Activated naive CD8-positive, alpha-beta T cell treated with anti-CD3 and anti-CD28 coated beads for 36 hours (primary cell): ENCODE measurements at places on chromosomes 2 and 18. TPM values are rescaled to one million over a fixed set of nuclear protein-coding genes. Genes with fewer than 3 reads are reported as not detected.

The DYNC1I2 gene
- 44.1 TPM for total RNA-seq

The VSNL1 gene
- total RNA-seq, result not detected

The LOXL3 gene
- 1.9 TPM for total RNA-seq

The LDLRAD4 gene
- 27.5 TPM for total RNA-seq

The EGR4 gene
- 0.44 TPM for total RNA-seq

The DPP10 gene
- not detected for total RNA-seq

The ABCG8 gene
- total RNA-seq, result not detected

The FHOD3 gene
- total RNA-seq, result not detected

The PROM2 gene
- not detected for total RNA-seq

The DPYSL5 gene
- not detected for total RNA-seq

The CDH2 gene
- total RNA-seq, result 0.10 TPM

The CPSF3 gene
- 83.8 TPM for total RNA-seq

- no peaks in the 10 kb centered on the region for H3K4me1 ChIP-seq
- no peak overlapping the region for H3K4me3 ChIP-seq
- H3K36me3 ChIP-seq, result no peaks in the 10 kb centered on the region
- DNase-seq, result no peak
- no peaks in the 10 kb centered on the region for H3K27me3 ChIP-seq
These were observed 37.9 kb upstream of the GBX2 start for GRCh38 chr2:236205867-236206645.

DNA sequence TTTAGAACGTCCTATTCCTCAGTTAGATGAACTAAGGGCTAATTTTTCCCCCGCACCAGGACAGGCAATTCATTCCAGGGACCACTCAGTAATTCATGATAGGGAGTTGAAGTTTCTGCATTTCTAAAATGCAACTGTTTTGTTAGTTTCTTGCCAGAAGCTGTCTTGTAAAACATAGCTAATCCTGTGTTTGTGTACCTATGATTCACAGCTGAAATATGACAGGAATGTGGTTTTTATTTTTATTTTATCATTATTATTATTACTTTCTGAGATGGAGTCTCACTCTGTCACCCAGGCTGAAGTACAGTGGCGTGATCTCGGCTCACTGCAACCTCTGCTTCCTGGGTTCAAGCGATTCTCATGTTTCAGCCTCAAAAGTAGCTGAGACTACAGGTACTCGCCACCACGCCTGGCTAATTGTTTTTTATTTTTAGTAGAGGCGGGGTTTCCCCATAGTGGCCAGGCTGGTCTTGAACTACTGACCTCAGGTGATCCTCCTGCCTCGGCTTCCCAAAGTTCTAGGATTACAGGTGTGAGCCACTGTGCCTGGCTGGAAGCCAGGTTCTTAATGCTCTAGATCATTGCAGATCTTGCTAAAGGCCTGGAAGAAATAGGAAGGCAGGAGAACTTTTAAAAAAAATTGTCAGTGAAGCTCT is 154.8 kb upstream of the FHL2 start:
- H3K36me3 ChIP-seq, result no peaks in the 10 kb centered on the region
- DNase-seq, result no peak
- H3K27me3 ChIP-seq, result peaks cover 5% of the 10 kb centered on the region
- no peak overlapping the region for H3K4me3 ChIP-seq

DNA sequence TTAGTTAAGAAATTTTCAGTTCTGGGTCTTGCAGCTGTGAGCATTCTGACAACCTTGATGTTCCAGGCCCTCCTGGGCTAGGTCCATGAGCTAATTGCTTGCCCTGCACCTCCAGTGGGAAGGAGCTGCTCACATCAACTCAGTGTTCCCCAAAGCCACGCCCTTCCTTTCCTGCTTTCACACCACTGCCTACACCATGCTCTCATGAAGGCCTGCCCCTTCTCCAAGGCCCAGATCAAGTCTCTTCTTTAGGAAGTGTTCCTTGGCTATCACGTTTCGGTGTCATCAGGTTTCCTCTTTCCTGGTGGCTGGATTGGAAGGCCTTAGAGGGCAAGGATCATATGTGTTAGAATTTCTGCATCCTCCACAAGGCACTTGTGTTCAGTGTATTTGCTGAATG is 18.8 kb downstream of the TMEM127 start:
- H3K4me1 ChIP-seq, result peaks cover 35% of the 10 kb centered on the region
- no peaks in the 10 kb centered on the region for H3K27me3 ChIP-seq
- DNase-seq, result no peak
- H3K36me3 ChIP-seq, result peaks cover 12% of the 10 kb centered on the region
- no peak overlapping the region for H3K27ac ChIP-seq

GRCh38 chr18:23131693-23132319 is 3.5 kb upstream of the CABLES1 start:
- H3K27ac ChIP-seq, result no peak overlapping the region
- no peak overlapping the region for H3K4me3 ChIP-seq
- H3K27me3 ChIP-seq, result peaks cover 35% of the 10 kb centered on the region
- H3K4me1 ChIP-seq, result peaks cover 20% of the 10 kb centered on the region

DNA sequence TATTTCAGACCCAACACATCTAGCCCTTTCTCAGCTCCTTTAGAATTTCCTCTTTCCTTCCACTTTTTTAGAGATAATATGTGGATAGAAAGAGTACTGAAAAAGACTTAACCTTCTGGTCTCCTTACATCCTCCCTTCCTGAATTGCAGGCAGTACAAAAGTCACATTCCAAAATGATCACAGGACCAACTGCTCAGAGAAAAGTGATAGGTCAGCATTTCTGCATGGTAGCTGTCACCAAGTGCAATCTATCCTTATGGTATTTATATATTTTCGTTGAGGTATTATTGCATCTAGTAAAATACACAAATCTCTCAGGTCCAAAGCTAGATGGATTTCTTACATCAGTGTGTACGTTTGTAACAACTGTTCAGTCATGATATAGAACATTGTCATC is 427.5 kb downstream of the LPIN1 start:
- no peaks in the 10 kb centered on the region for H3K27me3 ChIP-seq
- no peak overlapping the region for H3K27ac ChIP-seq

GRCh38 chr2:56918790-56919189 is 735.0 kb downstream of the CCDC85A start:
- no peaks in the 10 kb centered on the region for H3K4me1 ChIP-seq
- no peaks in the 10 kb centered on the region for H3K36me3 ChIP-seq
- H3K4me3 ChIP-seq, result no peak overlapping the region
- H3K27ac ChIP-seq, result no peak overlapping the region

- H3K36me3 ChIP-seq, result no peaks in the 10 kb centered on the region
- H3K4me1 ChIP-seq, result no peaks in the 10 kb centered on the region
- DNase-seq, result no peak
These were observed 121.4 kb downstream of the ASXL3 start for GRCh38 chr18:33699372-33699771.

GRCh38 chr18:48079885-48080284 is 149.4 kb upstream of the SMAD2 start:
- H3K27ac ChIP-seq, result no peak overlapping the region
- H3K4me3 ChIP-seq, result no peak overlapping the region
- H3K27me3 ChIP-seq, result no peaks in the 10 kb centered on the region
- no peaks in the 10 kb centered on the region for H3K36me3 ChIP-seq
- no peaks in the 10 kb centered on the region for H3K4me1 ChIP-seq
- no peak for DNase-seq

DNA sequence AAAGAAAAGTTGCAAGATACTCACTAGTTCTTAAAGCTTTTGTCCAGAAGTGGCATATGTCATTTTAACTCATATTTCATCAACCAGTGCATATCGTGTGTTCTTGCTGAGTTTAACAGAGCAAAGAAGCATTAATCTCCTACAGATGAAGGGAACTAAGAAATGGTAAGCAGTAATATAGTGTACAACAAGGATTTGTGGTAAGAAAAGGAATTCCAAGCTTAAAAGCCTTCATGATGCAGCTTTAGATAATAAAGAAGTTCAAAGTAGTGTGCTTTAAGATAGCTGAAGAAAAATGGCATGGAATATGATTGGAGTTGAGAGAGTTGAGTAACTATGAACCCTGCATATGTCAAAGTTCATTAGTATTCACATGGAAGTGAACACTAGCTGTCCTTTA is 649.8 kb upstream of the FSHR start:
- no peaks in the 10 kb centered on the region for H3K4me1 ChIP-seq
- no peak for DNase-seq
- H3K4me3 ChIP-seq, result no peak overlapping the region
- H3K27me3 ChIP-seq, result no peaks in the 10 kb centered on the region
- H3K27ac ChIP-seq, result no peak overlapping the region

GRCh38 chr2:230453006-230453405 is 37.0 kb downstream of the SP100 start:
- no peaks in the 10 kb centered on the region for H3K27me3 ChIP-seq
- no peak for DNase-seq
- peaks cover 88% of the 10 kb centered on the region for H3K36me3 ChIP-seq

GRCh38 chr2:212538305-212539071 is at the start of gene ERBB4:
Gene ERBB4, minus strand, starts transcription at chr2:212538802. Its CDS starts 272 bp downstream, at chr2:212538530.
- no peak for DNase-seq
- no peak within 1 kb of the TSS for H3K27ac ChIP-seq
- peak within 1 kb of the TSS; percentile 62 for H3K4me3 ChIP-seq
- peaks cover 14% of the 10 kb centered on the region for H3K4me1 ChIP-seq
- H3K27me3 ChIP-seq, result peaks cover 70% of the 10 kb centered on the region

- peaks cover 18% of the 10 kb centered on the region for H3K4me1 ChIP-seq
- peaks cover 24% of the 10 kb centered on the region for H3K27me3 ChIP-seq
- H3K36me3 ChIP-seq, result no peaks in the 10 kb centered on the region
- no peak overlapping the region for H3K4me3 ChIP-seq
- no peak for DNase-seq
These were observed 282.1 kb downstream of the ZNF516 start for GRCh38 chr18:76212960-76213359.

DNA sequence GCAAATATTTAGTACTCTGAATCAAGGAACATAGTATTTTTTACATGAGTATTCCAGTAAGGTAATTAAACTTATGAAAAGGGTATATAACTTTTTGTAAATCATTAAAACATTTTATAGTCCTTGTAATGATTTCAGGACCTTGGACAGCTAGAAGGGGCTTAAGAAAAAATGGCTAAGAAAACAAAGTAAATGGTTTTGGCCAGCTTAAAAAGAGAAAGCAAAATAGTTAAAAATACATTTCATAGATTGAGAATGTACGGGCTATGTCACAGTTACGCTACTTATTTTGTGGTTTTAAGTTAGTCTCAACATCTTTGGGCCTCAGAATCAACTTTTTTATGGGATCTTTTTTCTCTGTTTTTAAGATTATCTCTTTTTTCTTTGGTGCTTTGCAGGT is 26.7 kb downstream of the POLI start:
- no peak for DNase-seq
- no peaks in the 10 kb centered on the region for H3K4me1 ChIP-seq
- H3K4me3 ChIP-seq, result no peak overlapping the region

DNA sequence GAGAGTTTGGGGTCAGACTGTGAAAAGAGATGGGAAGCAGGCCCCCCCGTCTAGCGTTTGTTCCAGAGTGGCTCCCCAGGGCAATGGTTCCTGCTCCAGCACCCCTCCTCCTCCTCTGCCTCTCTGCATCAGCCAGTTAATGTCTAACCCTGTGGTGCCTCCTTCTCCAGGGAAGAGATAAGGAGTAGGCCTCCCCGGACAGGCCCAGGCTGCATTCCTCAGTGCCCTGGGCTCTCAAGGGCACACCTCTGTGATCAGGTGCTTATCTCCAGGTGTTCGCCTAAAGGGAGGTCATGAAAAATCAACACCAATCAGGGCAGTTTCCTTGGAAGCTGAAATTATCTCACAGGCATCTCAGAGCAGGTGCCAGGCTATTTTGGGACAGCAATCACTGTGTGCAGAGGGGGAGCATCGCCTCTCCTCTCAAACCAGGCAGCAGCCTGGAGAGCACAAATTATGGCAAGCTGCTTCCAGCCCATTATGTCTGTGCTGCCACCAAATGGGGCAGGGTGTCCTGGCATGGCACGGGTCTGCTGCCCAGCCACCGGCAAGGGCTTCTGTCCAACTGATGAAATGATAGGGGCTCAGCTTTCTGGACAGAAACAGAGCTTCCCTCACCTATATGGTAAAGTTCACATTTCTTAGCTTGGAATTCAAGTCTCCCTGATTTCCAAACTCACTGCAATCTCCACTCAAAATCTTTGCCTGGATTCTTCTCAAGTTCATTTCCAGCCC is 255.8 kb upstream of the SLC14A2 start:
- H3K4me1 ChIP-seq, result no peaks in the 10 kb centered on the region
- no peak overlapping the region for H3K27ac ChIP-seq
- no peak for DNase-seq

DNA sequence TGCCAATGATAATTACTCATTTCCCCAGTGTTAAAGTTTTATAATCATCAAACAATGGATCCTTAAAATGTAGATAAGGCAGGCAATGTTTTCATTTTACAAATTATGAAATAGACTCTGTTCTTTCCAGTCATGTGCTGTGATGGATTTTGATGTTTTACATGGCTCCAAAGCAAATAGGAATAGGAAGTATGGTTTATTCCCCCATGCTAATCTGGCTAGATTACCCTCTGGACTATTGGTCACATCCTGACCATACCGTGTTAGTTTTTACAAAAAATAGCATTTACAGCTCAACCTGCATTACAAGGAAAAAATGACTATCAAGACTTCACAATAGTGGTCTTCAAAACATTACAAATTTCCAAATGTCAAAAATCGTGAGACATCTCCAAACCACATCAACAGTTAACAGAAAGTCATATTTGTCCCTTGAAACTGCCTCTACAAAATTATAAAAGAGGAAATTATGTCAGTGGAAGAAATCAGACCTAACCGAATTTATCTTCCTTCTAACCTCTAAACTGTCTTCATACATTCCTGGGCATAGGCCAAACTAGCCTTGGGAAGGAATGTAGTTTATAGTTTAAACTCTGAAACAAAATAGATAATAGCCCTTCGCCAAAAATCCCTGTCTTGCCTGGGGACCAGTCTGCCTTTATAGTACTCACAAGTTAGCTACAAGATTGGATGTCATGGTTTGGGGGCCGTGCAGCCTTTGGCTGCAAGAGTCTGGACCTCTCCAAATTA is 1941.2 kb upstream of the CELF4 start:
- no peaks in the 10 kb centered on the region for H3K4me1 ChIP-seq
- no peak overlapping the region for H3K4me3 ChIP-seq
- no peaks in the 10 kb centered on the region for H3K36me3 ChIP-seq
- no peak for DNase-seq
- H3K27me3 ChIP-seq, result no peaks in the 10 kb centered on the region

- H3K27ac ChIP-seq, result no peak overlapping the region
- H3K27me3 ChIP-seq, result peaks cover 11% of the 10 kb centered on the region
- H3K36me3 ChIP-seq, result no peaks in the 10 kb centered on the region
These were observed 181.7 kb upstream of the ETAA1 start for GRCh38 chr2:67215214-67216055.

DNA sequence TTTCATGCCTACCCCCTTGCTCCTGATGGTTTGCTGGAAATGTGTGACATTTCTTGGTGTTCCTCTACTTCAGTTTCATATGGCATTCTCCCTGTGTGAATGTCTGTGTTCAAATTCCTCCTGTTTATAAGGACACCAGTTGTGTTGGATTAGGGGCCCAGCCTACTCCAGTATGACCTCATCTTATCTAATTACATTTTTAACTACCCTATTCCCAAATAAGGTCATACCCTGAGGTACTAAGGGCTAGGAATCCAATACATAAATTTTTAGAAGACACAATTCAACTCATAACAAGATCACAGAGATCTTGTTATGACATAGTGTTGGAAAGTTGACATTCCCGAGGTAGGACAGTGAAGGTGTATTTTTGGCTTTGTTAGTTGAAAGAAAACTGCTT is 5.5 kb downstream of the FAM210A start:
- no peak overlapping the region for H3K4me3 ChIP-seq
- H3K4me1 ChIP-seq, result peaks cover 44% of the 10 kb centered on the region
- H3K27ac ChIP-seq, result no peak overlapping the region
- peaks cover 53% of the 10 kb centered on the region for H3K36me3 ChIP-seq

- DNase-seq, result no peak
- H3K36me3 ChIP-seq, result no peaks in the 10 kb centered on the region
- no peaks in the 10 kb centered on the region for H3K27me3 ChIP-seq
- no peak overlapping the region for H3K27ac ChIP-seq
These were observed 97.2 kb downstream of the SMAD7 start for GRCh38 chr18:48853588-48853987.

- no peak overlapping the region for H3K4me3 ChIP-seq
- no peak overlapping the region for H3K27ac ChIP-seq
- H3K27me3 ChIP-seq, result no peaks in the 10 kb centered on the region
- no peaks in the 10 kb centered on the region for H3K4me1 ChIP-seq
- DNase-seq, result no peak
These were observed 90.7 kb upstream of the LRRTM1 start for GRCh38 chr2:80395251-80395650.
